GM04503 (cell line): ENCODE measurements at places on chromosomes 7 and 10.

DNA sequence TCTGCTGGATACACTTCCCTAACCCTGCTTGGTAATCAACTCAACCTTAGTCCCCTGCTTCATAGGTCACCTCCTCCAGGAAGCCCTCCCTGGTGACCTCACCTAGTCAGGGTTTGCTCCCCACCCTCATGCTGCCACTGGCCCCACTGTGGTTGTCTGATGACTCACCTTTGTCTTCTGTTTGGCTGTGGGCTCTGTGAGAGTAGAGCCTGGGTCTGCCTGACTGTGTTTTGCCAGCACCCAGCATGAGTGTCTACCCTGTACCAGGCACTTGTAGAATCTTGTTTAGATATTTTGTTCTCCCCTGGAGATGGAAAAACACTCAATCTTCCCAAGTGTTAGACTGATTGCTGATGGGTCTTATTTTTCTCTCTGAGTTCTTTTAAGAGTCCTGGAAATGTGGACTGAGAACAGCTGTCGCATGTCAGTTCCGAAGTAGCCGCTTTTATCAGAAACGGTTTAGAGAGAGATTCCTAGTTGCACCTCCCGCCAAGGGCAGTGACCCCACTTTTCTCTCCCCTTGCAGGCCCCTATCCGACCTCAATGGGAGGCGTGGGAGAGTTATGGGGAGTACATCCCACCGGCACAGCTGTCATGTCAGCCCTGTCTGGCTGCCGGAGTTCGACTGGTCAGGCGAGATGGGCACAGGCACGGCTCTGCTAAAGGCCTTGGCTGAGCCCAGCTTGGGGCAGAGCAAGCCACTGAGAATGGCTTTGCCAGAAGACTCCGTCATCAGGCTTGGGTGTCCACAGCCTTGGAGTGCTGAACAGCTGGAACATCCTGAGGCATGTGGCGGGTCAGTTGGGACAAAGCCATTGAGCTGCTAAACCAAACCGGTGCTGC is 134.3 kb downstream of the GRK5 start:
- DNase-seq: no peak

DNA sequence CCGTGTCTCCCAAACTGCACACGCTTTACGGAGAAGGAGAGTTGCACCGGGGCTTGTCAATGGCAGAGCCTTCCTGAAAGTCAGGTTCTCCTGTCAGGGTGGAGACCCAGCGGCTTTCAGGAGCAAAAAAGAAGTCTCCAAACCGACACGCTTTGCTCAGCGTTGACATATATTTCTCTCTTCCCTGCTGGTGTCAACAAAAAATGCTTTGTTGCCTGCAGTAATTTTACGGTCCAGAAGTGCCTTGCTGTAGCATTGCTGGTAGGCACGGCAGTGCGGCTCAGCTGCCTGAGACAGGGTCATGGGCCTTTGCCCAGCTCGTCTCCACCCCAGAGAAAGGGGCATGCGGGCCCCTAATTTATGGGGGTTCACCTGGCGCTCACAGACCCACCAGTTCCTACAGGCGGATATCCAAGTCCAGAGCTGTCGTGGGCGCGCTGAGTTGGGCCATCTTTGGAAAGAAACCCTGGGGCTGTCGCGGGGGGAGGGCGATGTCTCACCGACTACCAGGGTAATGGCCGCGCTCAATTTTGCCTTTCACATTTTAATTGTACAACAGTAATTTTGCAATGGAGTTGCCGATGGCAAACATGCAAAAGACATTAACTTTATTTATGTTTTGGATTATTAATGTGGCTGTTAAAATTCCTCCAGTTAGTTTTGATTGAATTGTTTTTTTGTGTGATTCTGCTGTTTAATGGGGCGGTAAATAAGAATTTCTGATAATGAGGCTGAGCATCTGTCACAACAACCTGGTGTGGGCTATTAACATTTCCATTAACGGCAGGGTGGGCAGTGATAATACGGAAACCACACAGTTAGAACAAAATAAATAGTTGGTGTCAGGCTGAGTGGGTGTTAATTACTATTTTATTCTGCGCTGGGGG is 478.2 kb upstream of the FOXK1 start:
- no peak for DNase-seq

DNA sequence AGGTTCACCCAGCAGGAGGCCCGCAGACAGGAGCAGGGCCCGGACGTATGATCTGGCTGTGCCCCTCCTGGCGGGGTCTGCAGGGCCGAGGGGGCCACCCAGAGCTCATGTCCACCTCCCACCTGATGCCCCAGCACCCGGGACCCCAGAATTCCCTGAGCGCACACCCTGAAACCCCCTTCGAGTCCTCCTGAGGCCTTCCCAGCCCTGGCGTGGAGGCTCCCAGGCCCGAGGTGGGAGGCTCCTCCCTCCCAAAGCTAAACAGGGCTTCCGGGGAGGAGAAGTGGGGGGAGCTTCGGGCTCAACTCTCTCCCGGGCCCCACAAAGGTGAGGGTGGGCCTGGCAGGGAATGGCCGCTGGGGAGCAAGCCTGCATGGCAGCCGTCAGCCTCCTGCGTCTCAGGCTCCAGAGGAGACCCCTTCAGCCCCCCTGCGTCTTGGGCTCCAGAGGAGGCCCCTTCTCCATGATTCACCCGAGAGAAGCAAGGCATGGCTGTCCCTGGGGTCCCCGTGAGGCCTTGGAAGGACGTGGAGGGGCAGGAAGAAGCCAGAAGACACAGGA is 30.2 kb downstream of the MICALL2 start:
- DNase-seq: no peak

DNA sequence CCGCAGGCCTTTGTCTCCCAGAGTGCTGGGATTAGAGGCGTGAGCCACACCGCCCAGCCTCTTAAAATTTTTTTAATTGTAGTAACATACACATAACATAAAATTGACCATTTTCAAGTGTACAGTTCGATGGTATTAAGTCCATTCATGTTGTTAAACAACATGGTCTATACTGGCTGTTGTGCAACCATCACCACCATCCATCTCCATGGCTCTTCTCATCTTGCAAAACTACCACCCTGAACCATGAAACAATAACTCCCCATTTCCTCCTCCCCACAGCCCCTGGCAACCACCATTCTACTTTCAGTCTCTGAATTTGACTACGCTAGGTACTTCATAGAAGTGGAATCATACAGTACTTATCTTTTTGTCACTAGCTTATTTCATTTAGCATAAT is 7.9 kb upstream of the ZFYVE27 start:
- DNase-seq: no peak

DNA sequence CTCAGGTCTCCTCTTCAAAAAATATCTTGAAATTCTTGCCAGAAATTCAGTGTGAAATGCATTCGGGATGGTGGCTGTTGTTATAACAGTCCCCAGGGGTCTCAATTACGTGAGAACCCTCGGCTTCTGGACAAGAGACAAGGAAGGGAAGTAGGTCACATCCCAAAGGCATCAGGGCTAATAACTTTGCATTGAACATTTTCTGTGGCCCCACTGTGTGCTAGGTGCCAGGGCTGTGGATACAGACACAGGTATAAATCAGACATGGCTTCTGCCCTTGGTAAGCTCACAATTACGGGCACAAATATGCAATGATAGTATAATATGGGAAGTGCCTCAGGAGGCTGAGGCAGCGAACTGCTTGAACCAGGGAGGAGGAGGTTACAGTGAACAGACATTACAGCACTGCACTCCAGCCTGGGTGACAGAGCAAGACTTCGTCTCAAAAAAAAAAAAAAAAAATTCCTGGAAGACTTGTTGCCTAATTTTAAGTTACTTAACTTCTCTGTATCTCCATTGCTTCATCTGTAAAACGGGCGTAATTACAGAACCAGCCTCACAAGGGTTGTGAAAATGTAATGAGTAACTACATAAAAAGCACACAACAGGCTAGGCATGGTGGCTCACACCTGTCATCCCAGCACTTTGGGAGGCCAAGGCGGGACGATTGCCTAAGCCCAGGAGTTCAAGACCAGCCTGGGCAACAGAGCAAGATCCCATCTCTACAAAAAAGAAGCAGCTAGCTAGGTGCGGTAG is 2.5 kb upstream of the RHBDD2 start:
- DNase-seq: no peak

- DNase-seq: no peak
Measured at GRCh38 chr10:52578871-52579405, 193.6 kb downstream of the MBL2 start.

DNA sequence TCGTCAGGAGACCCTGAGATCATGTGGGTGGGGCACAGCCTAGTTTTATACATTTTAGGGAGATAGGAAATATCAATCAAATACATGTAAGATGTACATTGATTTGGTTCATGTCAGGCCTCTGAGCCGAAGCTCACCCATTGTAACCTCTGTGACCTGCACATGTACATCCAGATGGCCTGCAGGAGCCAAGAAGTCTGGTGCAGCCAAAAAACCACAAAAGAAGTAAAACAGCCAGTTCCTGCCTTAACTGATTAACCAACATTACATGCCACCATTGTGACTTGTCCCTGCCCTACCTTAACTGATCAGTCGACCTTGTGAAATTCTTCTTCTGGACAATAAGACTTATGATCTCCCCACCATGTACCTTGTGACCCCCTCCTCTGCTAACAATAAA is 16.0 kb upstream of the LRRC61 start:
- DNase-seq: no peak

- DNase-seq: no peak
Measured at GRCh38 chr7:83872501-83872900, 223.6 kb upstream of the SEMA3E start.

DNA sequence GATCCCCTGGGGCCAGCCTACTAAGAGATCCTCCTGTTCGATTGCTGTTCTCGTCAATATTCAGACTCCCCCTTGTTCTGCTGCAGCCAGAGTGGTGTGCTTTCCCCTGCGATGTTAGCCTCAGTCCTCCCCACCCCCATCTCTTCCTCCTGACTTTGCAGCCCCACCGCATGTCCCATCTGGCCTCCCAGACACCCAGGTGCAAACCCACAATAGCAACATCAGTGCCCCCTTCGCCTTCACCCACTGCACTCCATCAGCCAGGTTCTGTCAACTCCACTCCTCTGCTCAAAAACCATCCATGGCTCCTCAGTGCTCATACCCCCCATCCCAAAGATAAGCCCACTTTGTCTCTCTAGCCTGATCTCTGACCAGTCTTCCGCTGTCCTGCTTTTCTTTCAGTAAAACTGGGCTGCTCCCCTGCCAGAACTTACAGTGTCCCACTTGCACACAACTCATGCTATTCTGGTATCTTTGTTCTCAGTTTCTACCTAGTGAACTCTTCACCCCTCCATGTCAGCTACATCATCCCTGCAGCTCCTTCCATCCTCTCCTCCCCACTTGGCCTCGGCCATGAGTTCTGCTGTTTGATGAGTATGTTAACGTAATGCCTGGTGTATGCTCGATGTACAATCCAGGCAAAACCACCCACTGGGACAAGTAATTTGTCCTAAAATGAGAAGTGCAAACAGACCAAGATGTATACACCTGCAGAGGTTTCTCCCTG is 26.6 kb downstream of the COL13A1 start:
- DNase-seq: no peak

DNA sequence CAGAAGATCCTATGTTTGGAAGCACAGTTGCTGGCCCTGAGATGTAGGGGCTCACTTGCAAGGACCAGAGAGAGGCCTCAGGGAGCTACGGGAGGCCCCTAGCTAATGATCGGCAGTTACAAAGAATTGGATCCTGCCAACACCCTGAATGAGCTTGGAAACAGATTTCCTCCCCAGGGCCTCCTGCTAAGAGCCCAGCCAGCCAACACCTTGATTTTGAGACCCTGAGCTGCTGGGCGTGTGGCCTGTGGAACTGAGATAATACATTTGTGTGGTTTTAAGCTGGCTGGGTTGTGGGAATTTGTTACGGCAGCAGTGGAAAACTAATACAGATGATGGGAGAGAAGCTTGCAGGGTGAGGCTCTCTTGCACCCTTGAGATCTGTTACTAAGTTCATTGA is 3.9 kb downstream of the DOCK1 start:
- DNase-seq: no peak

GRCh38 chr7:91346426-91346825 is 82.2 kb downstream of the FZD1 start:
- DNase-seq: no peak

DNA sequence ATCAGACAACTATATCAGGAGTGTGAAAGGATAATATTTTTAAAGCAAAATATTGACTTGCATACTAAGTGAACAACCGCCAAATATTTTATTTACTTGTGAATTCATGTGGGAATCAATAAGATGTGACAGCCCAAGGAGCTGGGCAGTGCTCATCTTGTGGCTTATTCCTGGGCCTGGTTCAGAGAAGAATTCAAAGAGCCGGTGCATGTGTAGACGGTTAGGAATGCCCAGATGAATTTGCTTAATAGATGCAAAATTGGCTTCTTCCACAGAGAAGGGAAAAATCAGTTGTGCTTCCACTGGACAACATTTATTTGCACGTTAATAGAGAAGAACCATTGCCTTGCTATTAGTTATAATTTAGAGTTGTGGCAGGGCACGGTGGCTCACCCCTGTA is 4.4 kb downstream of the MYL7 start:
- no peak for DNase-seq
